ENCODE measurements at places on chromosomes 3 and 15.

DNA sequence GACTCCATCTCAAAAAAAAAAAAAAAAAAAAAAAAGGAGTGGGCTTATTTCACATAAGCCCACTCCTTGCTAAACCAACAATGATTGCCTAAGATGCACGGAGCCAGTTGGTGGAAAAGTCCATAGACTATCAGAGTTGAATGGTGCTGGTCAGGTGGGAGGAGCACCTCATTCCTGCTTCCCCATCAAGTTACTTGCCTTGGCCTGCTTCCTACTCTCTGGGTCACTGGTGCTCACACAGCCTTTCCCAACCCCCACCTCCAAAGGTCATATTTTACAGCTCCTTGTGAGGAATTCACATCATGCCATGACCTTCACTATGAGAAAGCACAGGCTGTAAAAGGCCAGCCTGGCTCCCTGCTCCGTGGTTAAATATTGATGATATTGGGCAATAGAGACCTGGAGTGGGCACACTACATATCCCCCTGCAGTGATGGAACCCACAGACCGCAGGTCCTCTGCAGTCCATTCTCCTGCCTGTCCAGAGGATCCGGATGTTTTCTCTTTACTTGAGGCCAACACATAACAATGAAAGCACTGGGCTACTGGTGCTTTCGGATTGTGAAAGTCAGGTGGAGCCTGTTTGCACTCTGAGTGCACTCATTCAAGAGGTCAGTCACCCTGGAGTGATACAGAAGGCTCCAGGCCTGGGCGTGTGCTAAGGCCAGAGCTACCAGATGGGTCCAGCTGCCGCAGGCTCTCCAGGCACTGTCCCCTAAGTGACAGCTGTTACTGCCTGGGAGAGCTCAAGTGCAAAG, at the start of gene SLC51B:
Gene SLC51B, plus strand, starts transcription at position 664 of the 758 bp plus-strand sequence. CDS start 4,618 bp downstream, outside the sequence.
- DNase-seq, result no peak

DNA sequence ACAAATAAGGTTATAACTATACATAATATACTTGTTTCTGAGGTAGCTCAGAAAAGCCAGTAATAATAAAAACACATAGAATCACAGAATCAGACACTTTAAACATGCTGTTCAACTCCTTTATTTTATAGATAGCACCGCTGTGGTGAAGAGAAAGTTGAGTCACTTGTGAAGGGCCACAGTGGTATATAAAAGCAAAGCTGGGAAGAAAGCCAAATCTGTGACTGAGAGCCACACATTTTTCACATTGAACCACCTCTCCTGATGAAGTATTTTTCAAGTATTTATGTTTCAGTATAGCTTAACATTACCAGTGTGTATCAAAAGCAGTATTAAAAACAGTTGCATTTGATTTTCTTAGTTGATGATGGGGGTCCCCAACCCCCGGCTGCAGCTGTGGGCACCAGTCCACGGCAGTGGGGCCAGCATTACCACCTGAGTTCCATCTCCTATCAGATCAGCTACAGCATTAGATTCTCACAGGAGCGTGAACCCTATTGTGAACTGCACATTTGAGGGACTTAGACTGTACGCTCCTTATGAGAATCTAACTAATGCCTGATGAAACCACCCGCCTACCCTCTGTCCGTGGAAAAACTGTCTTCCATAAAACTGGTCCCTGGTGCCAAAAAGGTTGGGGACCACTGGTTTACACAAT, 46.2 kb downstream of the TBL1XR1 start:
- no peak for DNase-seq

DNA sequence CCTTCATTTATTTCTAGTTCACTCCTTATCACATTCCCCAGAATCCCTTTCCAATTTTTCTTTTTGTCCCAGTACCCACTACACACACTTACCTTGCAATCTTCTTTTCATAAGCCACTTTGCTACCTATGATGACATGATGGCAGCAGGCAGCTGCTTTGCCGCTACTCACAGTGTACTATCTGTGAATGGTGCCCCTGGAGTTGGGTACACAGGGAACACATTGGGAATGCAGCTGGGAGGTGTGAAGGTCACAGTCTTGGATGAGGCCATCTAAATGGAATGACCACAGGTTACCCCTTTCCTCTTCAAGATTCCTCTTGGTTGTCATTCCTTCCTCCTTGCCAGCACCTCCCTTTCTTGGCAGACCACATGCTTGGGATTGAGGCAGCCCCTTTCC, 20.8 kb upstream of the TNIK start:
- DNase-seq, result no peak

DNA sequence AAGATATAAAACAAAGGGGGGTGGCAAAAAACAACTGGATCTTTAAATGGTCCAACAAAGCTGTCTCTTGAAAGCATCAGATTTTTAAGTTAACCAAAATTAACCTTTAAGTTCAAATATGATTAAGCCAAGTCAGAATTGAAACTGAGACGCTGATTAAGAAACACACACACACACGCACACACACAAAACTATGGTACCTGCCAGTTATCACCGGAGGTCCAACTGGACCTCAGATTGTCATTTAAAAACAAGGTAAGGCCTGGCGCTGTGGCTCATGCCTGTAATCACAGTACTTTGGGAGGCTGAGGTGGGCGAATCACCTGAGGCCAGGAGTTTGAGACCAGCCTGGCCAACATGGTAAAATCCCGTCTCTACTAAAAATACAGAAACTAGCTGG, 10.4 kb downstream of the ARF4 start:
- DNase-seq, result no peak
